NB4 (cell line): ENCODE measurements at places on chromosomes 13 and 19.

DNA sequence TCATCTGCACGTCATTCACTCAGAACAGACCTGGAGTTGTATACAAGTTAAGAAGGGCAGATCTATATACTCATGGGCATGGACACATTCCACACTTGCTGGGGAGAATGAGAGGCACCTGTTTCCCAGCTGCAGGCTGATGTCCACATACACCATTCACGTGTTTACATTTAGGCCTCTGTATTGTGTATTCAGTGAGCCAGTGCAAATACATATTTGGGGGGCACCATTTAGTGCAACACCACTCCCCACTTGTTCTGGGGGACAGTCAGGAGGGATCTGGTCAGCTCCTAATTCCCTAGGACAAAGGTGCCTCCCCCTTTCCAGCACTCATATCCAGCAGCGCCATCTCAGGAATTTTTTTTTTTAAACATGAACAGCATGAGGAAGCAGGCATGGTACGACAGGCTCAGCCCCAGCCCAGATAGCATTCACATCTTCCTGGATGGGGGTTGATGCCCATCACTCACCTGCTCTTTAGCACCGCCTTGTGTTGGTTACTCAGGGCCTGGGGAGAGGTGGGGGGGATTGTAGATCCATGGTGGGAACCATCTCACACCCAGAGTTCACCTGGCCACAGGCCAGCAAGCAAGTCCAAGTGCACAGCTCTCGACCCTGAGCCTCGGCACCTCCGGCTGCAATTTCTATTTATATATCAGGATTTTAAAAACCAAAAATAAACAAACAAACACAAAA lies 56.9 kb upstream of the ZNF254 start:
- DNase-seq = no peak

- DNase-seq = peak; percentile 78
These were observed 43.4 kb upstream of the MAP3K10 start for GRCh38 chr19:40147693-40148347.

DNA sequence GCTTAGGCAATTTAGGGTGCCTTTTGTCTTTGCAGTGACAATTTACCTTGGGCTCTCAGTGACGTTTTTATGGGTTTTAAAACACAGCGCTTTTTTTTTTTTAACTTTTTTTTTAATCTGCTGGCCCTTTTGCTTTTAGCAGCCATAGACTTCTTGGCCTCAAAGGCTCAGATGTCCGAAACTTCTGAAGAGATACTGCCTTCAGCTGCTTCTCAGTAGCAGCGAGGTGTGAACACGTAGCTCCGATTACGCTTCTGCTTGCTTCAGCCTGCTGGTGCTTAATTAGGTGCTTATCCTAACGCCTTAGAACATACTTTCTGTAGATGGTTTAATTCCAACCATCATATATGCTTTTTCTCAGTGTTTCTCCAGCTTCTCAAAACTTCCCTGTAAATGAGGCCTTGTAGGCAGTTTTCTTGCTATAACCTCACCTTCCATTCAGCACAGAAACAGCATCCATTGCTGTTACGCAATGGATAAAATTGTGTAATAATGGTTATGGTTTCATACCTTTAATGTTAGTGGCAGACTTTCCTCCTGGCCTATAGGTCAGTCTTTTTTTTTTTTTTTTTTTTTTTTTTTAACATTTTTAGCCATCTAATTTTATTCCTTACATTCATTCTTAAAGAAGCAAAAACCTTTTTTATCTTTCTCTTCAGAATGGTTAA lies 723.9 kb downstream of the GPC5 start:
- DNase-seq = peak; percentile 4

- DNase-seq = no peak
These were observed 36.7 kb downstream of the MBNL2 start for GRCh38 chr13:97258801-97259200.

DNA sequence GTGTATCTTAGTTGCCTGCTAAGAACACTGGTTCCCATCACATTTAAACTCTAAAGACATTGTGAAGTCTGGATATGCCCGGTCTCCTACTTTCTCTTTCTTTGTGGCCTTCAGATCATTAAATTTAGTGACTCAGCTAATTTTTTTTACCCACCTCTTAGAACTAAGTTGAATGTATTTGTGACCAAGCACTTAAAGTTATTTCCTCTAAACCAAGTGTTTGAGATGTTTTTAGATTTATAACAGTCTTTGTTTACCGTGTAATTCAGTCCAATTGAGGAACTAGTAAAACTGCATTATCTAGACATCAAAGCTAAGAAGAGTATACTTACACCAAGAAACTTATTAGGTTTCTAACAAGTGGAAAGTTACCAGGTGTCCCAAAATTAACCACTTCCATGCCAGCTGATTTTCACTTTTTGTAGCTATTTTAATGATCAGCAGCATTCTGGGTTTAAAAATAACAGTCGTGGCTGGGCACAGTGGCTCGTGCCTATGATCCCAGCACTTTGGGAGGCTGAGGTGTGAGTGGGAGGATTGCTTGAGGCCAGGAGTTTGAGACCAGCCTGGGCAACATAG lies 53.1 kb downstream of the ARHGAP35 start:
- DNase-seq = peak; percentile 81

DNA sequence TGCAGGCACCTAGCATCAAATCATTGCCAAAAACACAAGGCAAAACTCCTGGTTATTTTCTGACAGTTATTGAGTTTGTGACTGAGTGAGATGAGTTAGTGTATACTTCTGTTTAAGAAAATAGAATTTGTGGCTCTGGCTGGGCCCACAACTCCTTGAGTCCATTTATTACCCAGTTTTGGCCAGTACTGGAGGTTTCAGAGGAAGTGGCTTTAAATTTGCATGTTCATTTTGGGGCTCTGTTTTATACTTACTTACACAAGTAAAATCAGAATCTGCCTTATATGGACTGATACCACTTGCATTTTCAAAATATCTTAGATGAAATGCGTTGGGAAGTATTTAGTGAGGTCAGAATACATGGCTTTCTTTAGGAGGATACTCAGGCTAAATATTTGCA lies 29.0 kb downstream of the TNFSF11 start:
- no peak for DNase-seq
